ENCODE measurements at places on chromosomes 1 and 21.

GRCh38 chr1:234478481-234479309 is at the start of gene TARBP1:
TSS of gene TARBP1 (minus strand) at chr1:234479179. CDS start at chr1:234479103, 76 bp downstream.
- peak; percentile 24 for DNase-seq

GRCh38 chr1:116332451-116332850 is 40.6 kb upstream of the ATP1A1 start:
- no peak for DNase-seq

DNA sequence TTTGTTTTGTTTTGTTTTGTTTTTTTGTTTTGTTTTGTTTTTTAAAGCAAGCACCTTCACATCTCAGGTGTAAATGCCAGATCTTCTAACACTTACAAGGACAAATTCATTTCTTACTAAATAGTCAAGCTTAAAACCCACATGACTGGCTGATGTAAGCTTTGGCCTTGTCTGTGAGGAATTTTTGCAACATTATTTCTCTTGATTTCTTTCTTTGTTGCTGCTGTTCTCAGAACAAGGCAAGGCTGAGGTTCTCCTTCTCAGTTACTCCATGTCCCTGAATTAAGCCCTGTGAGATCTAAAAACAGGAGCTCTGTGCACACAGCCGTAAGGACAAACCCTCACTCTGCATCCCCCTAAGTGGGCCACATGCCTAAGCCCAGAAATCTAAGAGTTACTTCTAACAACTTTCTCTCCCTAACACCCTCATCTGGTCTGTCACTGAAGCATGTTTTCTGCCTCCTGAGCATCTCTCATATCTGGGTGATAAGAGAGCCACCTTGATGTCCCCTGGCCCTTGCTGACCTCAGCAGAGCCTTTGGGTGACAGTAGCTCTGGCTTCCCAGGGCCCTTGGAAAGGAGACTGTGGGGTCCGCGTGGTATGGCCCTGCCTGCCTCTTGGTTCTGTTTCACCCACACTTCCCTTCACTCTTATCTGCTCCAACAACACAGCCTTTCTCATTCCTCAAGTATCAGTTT is 81.2 kb upstream of the HOOK1 start:
- DNase-seq, result no peak

- no peak for DNase-seq
Measured at GRCh38 chr1:83905315-83905907, 93.5 kb downstream of the TTLL7 start.

DNA sequence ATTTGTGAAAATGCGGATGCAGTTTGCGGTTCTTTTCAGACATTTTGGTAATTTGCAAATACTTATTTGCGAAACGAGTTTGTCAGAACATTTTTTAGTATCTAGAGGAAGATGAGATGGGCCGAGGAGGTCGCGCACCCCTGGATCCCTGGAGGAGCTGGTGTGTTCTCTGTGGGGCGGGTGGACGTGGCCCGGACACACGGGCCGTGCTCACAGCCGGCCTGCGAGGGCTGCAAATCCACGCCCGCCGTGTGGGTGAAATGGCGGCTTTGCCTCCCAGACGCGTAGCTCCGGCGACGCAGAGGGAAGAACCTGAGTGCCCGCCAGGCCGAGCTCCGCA is 9.3 kb upstream of the TTLL10 start:
- no peak for DNase-seq

GRCh38 chr1:178046591-178047270 is 47.2 kb upstream of the RASAL2 start:
- peak; percentile 70 for DNase-seq

GRCh38 chr1:45334308-45335245 is 5.4 kb upstream of the TOE1 start:
- DNase-seq, result no peak

DNA sequence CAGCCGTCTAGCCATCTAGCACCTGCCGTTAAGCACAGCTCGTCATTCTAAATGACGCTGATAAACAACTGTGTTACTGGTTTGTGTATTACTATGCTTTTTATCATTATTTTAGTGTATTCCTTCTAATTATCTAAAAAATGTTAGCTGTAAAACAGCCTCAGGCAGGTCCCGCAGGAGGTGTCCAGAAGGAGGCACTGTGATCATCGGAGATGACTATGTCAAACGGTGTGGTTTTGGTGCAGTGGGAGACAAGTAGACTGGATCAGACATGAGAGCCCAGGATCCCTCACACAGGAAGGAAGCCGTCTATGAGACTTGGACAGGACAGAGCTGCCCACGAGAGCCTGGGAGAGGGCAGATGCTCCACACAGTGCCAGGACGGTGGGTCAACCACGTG is 55.3 kb upstream of the COL6A1 start:
- DNase-seq, result no peak

DNA sequence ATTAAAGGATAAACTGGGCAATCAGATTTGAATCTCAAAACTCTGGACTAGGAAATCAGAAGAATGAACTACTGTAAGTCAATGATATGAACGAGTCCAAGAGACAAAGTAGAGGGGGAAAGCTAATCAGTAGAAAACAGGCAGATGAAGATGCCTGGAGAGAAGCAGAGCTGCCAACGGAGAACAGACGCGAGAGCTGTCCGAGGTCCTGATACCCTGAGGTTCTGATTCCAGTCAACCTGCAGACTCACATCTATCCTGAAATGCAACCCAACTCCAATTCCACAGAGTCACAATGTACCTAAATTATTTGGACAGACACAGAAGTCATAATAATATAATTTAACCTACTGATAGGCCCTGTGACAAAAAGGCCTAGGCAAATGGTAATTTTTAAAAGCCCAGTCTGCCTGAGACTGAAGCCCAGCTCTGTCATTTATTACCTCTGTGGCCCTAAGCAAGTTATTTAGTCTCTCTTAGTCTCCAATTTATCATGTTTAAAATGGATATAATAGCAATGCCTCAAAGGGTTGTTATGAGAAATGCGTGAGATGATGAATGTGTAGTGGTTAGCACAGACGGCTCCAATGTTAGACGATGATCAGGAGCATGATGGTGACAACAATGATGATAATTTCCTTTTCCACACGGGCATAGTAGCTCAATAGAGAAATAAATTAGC is 33.4 kb downstream of the RGS7 start:
- peak; percentile 31 for DNase-seq

- no peak for DNase-seq
Measured at GRCh38 chr1:169844941-169845608, 48.6 kb downstream of the SCYL3 start.

- peak; percentile 25 for DNase-seq
Measured at GRCh38 chr1:246280551-246280950, 226.5 kb downstream of the SMYD3 start.

GRCh38 chr1:178464566-178464965 is 32.2 kb downstream of the CLEC20A start:
- no peak for DNase-seq

DNA sequence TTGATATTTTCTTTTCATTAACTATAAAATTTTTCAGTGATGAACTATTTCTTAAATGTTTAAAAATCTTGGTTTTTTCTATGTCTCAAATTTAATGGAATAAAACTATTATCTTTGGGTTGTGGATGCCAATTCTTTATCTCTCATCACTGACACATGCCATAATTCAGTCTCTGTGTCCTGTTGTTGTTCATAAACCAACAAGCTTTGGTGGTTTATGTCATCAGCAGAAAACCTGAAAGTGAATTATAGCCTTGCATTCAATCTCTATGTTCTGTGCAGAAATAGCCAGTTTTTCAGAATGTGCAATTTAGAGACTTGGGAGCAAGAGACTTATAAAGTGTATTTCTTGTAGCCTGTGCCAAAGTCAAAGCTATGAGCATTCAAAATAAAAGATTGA is 462.6 kb upstream of the ADGRL4 start:
- no peak for DNase-seq

DNA sequence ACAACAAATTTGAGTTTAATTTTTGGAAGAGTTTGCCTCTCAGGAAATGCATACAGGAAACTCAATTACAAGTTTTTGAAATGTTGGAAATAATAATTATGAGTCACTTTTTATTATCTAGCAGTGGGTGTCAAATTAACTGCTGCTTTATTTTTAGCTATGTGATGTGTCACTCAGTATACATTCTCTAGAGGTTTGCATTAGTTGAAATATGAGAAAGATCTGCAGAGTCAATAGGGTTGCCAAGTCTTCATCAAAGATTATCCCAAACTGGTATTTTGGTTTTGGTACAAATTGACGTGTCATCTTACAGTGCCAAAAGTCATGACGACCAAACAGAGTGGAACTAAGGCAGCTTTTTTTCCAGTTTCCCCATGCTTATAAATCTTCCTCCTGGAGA is 54.3 kb upstream of the DIPK1A start:
- DNase-seq, result no peak

GRCh38 chr21:44085491-44086321 is 21.5 kb upstream of the PWP2 start:
- peak; percentile 58 for DNase-seq
